ENCODE measurements at places on chromosomes 1 and 21.

DNA sequence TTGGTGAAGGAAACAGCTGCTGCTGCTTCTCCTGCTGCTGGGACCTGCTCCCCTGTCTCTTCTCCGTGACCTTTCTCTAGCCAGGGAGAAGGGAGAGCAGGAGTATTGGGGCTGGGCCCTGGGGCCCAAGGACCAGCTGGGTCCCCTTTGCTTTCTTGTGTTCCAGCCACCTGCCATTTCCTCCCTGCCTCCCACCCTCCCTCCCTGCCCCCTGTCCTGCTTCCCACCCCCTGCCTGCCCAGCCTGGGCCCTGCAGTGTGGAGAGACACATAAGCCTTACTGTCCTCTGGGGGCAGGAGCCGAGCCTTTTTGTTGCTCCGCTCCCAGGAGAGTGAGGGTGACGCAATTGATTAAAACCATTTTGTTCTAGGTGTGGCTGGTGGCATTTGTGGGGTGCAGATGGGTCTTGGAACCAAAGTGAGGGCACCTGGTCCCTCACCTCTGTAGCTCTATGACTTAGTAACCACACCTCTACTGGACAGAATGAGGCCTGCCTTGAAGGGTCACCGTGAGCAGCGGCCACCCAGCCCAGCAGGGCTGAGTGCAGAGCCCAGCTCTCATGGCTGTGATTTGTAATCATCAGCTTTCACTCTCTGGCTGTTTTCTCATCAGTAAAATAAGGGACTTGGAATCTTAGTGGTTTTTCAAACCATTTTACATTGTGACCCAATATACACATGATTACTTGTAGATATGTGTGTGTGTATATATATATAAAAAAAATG is 13.9 kb upstream of the TMEM222 start:
- no peak for DNase-seq

DNA sequence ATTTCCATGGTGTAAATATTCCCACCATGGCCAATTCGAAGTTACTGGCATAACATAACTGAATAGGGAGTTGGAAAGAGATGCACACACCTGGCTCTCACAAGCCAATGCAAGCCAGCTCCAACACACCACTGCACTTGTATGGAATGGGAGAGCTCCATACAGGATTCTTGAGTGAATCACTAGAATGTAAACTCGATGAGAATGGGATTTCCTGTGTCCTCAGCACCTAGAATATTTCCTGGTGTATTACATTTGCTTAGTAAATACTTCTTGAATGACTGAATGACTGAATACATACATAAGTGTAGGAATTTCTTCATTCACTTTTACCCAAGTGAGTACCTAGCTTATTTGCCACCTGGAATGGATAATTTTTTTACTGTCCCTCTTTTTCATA is 16.2 kb upstream of the PPIE start:
- DNase-seq = no peak

- DNase-seq = no peak
Measured at GRCh38 chr1:190679454-190679853, 201.8 kb upstream of the BRINP3 start.

GRCh38 chr21:41418393-41418792 is 7.6 kb upstream of the MX1 start:
- no peak for DNase-seq

GRCh38 chr21:21046063-21046462 is 47.9 kb downstream of the NCAM2 start:
- DNase-seq = no peak

- DNase-seq = no peak
Measured at GRCh38 chr1:52862666-52863458, 20.3 kb downstream of the ZYG11A start.

DNA sequence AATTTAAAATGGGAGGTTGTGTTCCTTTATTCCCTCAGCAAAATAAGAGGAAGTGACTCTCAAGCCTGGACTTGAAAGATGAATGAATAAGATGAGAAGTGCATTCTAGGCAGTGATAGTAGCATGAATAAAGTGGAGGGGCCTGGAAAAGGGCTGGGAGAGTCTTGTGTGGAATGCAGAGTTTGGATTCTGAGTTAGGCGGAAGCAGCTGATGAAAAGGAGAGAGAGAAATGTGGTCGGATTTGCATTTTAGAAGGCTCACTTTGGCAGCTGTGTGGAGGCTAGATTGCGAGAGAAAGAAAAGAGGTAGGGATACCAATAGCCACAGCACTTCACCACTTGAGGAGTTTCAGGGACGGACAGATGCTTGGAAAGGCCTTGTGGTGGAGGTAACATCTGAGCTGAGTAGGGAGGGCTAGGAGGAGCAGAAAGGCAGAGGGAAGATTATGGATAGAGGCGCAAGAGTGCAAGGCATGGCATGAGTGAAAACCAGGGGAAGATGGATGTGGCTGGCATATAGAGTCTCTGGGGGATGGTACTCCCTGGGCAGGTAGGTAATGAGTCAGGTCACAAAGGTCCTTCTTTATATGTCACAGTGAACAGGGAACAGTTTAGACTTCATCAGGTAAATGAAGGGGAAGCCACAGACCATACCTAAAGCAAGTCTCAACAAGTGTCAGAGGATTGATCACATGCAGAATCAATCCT is 59.6 kb downstream of the ST3GAL3 start:
- DNase-seq = no peak

DNA sequence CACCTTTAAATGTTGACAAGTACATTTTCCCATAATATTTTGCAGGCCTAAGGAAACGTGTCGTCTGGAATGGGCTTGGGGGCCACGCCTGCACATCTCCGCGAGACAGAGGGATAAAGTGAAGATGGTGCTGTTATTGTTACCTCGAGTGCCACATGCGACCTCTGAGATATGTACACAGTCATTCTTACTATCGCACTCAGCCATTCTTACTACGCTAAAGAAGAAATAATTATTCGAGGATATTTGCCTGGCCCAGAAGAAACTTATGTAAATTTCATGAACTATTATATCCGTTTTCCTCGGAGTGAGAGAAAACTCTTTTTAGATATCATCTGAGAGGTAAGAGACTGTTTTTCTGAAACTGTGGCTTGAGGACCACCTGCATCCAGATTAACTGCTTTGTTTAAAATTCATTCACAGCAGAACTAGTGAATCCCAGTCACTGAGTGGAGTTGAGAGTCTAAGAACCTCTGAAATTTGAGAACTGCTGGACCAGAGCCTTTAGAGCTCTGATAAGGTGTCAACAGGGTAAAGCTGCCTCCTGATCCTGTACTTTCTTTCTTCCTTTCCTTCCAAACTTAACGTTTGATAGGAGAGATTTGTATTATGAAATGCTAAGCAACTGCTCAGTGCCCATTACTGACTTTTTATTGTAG is 811 bp downstream of the EXO1 start:
- DNase-seq = no peak

- no peak for DNase-seq
Measured at GRCh38 chr1:63721531-63722189, 52.2 kb upstream of the ROR1 start.

DNA sequence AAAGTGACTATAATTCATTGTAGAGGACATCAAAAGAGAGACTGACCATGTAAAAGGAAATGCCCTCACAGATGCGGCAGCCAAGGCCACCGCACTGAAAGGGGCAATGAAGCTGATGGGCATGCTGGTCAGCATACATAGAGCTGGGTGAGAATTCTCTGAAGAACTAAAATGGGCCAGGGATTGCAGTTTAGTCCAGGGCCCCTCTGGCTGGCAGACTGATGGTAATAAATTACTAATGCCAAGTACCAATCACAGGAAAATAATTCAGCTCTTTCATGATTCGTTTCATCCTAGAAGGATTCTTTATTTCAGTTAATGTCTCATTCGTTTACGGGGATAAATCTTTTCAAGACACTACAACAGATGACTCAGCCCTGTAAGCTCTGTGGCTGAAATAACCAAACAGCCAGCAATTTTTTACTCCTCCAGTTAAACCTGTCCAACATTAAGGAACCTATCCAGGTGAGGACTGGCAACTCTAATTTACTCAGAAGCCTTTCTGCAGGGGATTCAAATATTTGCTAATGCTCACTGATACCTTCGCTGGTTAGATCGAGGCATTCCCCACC is 56.9 kb upstream of the MAP1LC3C start:
- no peak for DNase-seq

DNA sequence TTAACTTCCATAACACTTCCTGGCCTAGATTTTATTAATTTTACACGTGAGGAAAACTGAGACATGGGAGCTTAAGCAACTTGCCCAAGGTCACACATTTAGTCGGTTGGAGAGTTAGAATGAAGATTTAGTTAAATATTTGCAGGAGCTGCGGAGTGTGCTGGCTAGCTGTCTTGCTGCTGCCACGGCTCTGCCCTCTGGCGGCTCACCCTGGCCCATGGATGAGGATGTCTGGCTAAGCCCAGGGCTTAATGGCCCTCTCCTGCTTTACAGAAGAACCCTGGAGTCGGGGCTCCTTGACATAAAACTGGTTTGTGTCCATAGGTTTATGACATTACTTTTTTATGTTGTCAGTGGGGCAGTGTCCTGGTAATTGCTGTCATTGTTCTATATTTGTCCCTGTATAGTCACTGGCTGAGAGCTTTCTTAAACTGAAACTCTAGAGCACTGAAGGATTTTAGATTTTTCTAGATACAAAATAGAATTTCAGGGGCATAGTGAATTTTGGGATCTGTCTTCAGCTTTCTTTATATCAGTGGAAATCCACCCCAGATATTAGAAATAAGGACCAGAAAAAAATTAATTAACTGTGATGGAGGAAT is 88.9 kb upstream of the WLS start:
- DNase-seq = no peak

GRCh38 chr1:230754796-230755195 is 7.6 kb downstream of the CAPN9 start:
- DNase-seq = no peak

DNA sequence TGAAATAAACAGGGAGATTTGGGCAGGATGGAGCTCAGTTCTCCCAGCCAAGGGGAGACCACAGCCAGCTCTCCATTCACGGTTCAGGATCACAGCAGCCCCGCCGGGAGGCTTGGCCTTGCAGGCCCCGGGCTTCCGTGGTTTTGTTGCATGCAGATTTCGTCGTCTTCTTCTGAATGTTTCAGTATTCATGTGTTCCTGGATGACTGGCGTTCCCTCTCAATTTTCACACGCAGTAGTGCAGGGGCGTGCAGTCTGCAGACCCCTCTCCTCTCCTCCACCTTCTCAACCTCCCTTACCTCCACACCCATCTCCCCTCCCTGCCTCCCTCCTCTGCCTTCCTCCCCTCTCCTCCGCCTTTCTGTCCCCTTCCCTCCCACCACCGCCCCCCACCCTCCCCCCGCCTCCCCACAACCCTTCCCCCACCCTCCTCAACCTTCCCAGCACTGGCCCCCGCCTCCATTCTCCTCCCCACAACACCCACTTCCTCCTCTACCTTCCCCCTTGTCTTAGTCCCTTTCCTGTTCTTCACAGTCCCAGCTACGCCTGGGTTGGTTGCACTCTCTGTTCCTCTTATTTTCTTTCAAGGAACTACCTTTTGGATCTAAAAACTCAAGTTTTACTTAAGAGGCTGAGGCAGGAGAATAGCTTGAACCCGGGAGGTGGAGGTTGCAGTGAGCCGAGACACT is 8.4 kb upstream of the SLC19A1 start:
- no peak for DNase-seq

DNA sequence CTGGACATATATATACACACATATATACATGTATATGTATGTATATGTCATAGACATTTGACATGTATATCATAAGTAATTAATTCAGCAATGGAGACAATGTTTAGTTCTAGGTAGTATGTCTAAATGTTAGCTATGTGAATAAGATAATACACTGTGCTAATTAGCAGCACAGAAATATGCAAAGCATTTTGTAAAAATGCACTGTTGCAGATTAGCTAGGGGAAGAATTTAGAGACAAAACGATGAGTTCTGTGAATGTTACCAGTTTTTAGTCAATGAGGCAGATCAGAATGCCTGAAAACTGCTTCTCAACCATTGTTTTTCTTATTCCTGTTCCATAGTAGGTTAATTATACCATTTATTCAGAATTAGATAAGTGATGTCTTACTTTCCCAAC is 86.3 kb downstream of the TGFB2 start:
- no peak for DNase-seq

- DNase-seq = no peak
Measured at GRCh38 chr21:29504751-29505321, 206.1 kb downstream of the BACH1 start.

DNA sequence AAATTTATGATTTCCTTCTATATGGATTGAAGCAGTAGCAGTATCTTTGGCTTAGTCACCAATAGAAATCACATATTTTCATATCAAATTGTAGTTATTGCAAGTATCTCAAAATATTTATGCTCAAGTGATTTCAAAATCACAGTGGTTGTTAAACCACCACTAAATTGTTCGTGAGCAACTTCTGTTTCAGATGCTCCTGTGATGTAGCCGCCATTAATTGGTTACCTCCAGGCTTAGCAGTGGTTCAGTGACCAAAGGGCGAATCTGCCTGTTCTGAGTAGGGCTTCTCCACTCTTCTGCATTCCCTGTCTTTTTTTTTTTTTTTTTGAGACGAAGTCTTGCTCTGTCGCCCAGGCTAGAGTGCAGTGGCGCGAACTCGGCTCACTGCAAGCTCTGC is 1.9 kb upstream of the CNKSR1 start:
- no peak for DNase-seq

DNA sequence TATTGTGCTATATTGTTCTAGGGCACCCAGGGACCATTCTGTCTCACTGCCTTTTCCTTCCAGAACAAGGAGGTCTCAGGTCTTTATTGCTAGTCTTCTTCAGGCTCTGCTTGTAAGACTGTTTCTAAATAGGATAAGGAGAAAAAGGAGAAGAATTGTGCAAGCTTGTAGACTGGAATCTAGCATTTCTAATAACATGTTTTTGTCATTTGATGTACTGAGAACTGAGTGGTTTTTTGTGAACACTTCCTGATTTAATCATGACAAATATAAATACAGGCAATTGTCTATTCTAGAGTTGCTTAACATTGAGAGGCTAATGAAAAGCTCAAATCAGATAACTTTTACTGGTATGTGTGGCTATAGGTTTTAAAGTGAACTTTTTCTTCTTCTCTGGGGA is 77.6 kb downstream of the CLIC4 start:
- no peak for DNase-seq

GRCh38 chr1:199282751-199283305 is 644.0 kb downstream of the PTPRC start:
- no peak for DNase-seq

- DNase-seq = no peak
Measured at GRCh38 chr1:46528297-46528955, 23.0 kb downstream of the KNCN start.

GRCh38 chr21:30620080-30620479 is 347 bp upstream of the KRTAP20-4 start:
- no peak for DNase-seq

DNA sequence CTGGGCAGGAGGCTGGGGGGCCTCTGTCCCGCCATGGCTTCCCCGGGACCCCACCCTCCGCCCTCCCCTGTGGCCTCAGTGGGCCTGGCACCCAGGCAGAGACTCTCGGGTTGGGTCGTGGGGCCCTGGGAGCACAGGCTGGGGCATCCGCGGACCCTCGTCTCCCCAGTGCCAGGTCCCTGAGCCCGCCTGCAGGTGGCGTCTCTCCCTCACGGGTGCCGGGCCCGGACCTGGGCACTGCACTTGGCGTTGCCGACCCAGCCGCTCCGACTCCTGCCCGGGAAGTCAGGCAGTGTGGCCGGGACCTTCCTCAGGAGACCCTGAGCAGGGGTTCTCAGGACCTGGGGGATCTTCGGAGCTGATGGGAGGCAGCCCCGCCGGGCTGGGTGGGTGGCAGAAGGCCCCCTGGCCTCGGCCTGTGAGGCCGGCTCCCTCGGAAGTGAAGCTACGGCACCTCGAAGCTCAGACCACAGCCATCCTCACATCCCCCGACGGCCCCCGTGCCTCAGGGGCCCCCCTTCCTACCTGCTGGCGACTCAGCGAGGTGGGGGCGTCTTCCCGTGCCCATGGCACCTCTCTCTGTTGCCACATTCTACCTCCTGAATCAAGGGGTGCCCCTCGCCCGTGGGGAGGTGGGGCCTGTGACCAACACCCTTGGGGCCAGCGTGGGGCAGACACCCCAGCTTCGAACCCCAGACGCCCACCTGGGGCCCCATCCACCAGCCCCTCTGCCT is 6.4 kb upstream of the C1orf159 start:
- peak; percentile 74 for DNase-seq
